ENCODE measurements at places on chromosomes 13 and 19.

DNA sequence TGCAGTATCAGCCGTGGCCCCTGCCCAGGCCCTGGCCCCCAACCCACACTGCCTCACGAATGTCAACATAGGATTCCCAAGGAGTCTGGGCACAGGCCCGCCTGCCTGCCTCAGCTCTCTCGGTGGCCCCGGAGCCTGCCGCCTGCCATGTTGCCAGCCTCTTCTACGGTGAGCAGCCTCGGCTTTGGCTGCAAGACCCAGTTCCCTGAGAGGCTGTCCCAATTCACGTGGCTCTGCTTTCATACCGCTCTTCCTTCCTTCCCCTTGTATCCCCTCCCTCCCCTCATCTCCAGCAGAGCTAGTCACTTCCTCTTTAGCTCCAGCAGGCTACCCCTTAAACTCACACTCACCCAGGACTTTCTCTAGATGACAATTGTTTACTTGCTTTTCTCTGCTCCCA, 42.7 kb downstream of the SERP2 start:
- no peak for DNase-seq

- DNase-seq: no peak
These were observed 60.5 kb downstream of the WDR87 start for GRCh38 chr19:37845932-37846331.

DNA sequence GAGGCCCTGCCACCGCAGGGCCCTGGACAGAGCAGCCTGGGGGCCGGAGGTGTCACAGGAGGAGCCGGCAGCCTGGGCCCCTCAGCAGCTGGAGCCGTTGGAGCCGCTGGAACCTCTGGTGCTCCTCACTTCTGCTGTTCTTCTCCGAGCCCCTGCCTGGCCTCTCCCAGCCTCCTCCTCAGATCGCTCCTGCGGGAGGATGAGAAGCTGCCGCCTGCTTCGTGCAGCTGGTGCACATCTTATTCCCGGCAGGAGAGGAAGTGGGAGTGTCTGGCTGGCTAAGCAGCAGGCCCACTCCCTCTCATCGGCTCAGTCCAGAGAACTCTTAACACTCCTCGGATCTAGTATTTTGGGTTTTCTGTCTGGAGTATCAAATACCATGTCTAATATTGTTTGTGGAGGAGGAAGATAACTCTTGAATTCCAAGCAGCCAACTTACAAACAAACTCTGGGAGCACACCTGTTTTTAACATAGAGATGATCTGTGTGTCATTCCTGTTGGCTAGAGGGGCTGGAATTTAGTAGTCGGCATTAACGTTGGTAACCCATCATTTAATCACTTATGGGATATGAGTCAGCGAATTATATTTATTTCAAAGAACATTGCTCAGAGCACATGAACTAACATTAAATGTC, 37.1 kb upstream of the RNF113B start:
- no peak for DNase-seq

- no peak for DNase-seq
These were observed 692 bp downstream of the RGS9BP start for GRCh38 chr19:32676186-32676894.

- DNase-seq: peak; percentile 6
These were observed 29.4 kb upstream of the PTPRS start for GRCh38 chr19:5369962-5370367.

GRCh38 chr19:51822946-51823345, 28.0 kb downstream of the FPR3 start:
- no peak for DNase-seq

GRCh38 chr19:53224606-53225005, 30.1 kb downstream of the ZNF677 start:
- DNase-seq: no peak

GRCh38 chr13:97757807-97758206, 195.7 kb upstream of the IPO5 start:
- no peak for DNase-seq

GRCh38 chr19:7605490-7606222, 10.0 kb downstream of the CAMSAP3 start:
- DNase-seq: no peak

DNA sequence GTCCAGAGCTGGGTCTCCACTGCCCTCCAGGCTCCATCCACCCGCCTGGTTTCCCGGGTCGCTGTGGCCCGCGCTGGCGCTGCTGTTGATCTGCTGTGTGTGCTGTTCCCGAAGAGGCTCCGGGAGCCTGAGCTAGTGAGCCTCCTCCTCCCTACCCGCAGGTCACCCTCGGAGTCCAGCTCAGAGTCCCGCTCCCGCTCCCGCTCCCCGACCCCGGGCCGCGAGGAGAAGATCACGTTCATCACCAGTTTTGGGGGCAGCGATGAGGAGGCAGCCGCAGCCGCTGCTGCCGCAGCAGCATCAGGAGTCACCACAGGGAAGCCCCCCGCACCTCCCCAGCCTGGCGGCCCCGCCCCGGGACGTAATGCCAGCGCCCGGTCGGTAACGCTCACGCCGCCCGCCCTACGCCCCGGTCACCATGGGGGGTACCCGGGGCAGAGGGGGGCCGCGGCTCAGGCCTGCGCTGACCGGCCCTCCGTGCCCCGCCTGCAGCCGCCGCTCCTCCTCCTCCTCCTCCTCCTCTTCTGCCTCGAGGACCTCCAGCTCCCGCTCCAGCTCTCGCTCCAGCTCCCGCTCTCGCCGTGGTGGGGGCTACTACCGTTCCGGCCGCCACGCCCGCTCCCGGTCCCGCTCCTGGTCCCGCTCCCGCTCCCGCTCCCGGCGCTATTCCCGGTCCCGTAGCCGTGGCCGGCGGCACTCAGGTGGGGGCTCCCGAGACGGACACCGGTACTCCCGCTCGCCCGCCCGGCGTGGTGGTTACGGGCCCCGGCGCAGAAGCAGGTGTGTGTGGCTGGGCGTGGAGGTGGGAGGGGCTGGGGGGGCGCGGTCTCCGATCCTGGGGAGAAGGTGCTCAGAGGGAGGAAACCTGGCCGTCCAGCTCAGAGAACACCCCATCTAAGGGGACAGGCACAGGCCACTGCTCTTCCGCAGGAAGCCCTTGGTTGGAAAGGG, 12.2 kb downstream of the ZNF296 start:
- DNase-seq: no peak

- no peak for DNase-seq
These were observed 2.3 kb downstream of the KISS1R start for GRCh38 chr19:919199-920050.

GRCh38 chr13:20294497-20294896, 62.4 kb upstream of the GJB6 start:
- no peak for DNase-seq

GRCh38 chr13:112809332-112810315, 119.8 kb downstream of the ATP11A start:
- no peak for DNase-seq

DNA sequence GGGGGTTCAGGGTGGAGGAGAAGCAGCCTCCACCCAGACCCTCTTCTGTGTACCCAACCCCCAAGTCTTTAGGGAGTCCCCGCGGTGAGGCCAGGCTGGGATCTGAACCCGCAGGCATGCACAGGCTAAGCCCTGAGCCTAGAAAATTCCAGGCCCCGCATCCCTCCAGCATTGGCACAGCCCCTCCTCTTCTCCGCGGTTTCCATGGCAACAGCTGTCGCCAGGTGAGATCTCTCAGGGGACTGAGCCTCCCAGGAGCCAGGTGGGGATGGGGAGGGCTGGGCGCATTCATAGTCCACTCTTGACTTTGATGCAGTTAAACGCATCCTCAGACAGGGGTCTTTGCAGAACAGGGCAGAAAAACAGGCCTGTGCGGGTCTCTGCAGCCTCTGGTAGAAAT, 48.3 kb upstream of the USP29 start:
- DNase-seq: no peak

DNA sequence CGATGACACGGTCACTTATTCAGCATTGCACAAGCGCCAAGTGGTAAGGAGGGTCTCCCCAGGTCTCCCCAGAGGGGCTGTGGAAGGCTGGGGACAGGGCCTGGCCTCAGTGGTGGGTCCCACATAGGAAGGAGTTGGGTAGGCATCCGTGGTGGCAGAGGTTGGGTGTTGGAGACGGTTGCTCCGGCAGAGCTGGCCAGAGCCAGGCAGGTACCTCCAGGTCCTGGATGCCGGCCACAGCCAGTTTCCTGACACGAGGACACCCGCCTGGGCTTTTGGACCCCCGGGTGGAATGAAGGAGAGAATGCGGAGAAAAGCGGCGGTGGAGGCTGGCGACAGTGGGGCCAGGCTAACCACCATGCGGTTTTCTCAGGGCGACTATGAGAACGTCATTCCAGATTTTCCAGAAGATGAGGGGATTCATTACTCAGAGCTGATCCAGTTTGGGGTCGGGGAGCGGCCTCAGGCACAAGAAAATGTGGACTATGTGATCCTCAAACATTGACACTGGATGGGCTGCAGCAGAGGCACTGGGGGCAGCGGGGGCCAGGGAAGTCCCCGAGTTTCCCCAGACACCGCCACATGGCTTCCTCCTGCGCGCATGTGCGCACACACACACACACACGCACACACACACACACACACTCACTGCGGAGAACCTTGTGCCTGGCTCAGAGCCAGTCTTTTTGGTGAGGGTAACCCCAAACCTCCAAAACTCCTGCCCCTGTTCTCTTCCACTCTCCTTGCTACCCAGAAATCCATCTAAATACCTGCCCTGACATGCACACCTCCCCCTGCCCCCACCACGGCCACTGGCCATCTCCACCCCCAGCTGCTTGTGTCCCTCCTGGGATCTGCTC, 1.3 kb upstream of the FFAR1 start:
- DNase-seq: peak; percentile 59

DNA sequence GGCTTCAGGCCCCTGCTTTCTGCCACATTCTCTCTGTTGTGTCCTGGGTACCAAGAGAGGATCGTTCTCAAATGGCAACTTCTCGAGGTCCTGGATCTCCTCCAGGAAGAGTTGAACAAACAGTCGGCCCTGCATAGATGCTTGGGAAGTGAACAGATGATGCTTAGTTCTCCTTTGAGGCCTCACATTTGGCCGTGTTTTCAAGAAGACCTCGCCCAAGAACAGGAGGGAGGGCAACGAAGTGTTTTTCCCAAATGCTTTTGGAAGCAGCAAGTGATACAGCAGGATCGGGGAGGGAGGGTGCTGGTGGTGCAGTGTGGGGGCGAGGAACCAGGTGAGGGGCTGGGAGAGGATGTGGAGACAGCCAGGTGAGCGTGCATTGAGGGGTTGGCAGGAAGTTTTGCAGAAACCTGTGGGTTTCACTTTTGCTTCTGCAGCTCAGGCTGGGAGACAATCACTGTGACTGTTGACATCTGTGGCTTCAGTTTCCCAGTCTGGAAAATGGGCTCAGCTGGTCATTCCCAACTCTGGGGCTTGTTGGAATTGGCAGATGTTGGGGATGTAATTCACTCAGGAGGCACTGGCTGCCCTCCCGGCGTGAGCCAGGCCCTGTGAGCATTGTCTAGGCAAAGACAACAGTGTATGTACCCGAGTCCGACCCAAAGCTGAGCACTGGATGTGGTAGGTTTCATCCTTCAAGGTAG, 21.6 kb downstream of the MAST3 start:
- DNase-seq: no peak

- no peak for DNase-seq
These were observed 38.3 kb upstream of the C19orf12 start for GRCh38 chr19:29753190-29753933.

DNA sequence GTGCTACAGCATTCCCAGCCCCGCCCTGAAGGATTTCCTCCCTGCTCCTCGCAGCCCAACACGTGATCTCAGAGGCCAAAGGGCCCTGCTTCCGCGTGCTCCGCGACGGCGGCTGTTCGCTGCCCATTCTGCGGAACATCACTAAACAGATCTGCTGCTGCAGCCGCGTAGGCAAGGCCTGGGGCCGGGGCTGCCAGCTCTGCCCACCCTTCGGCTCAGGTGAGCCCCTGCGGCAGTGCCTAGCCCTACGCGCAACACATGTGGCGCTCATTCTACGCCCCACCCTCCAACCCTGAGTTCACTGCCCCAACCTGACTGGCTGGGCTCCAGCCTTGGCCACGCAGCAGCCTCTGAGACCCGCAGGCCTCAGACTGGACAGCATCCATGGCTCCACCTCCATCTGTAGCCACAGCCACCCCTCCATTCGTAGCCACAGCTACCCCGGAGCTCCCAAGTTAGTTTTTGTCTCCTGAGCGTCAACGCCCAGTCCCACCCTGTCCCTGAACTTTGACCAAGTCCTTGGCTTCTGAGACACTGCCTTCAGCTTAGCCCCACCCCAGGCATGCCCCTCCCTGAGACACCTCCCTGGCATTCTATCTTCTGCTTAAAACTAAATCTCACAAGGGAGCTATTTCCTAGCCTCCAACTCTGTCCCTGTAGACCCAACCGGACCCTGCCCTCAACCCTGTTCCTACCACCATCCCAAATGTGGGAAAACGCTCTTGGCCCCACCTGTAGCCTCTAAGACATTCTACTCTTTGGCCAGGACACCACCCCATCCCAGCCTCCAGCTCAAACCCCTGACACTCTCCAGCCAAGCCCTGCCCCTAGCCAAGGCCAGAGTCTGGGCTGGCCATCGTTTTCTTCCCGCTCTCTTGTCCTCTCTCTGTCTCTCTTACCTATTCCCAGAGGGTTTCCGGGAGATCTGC, 6.4 kb downstream of the LTBP4 start:
- DNase-seq: no peak

DNA sequence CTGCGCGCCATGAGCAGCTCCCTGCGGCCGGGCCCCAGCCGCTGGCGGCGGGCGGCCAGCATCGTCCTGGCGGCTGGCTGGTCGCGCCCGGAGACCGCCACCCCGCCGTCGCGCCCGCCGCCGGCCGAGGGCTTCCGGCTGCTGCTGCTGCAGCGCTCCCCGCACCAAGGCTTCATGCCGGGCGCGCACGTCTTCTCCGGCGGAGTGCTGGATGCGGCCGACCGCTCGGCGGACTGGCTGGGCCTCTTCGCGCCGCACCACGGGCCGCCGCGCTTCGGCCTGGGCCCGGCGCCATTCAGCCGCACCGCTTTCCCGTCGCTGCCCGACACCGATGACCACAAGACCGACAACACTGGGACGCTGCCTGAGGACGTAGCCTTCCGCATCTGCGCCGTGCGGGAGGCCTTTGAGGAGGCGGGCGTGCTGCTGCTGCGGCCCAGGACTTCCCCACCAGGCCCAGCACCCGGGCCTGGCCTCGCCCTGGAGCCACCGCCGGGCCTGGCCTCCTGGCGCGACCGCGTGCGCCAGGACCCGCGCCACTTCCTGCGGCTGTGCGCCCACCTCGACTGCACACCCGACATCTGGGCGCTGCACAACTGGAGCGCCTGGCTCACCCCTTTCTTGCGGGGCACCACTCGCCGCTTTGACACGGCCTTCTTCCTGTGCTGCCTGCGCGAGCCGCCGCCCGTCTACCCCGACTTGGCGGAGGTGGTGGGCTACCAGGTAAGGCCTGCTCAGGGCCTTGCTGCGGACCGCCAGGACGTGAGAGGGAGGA, 518 bp downstream of the NUDT19 start:
- no peak for DNase-seq

GRCh38 chr13:48068036-48068435, 26.9 kb downstream of the MED4 start:
- no peak for DNase-seq

GRCh38 chr19:49923055-49924003, 5.7 kb upstream of the ATF5 start:
- DNase-seq: no peak

GRCh38 chr13:44294876-44295275, 78.7 kb upstream of the SERP2 start:
- no peak for DNase-seq

Measured in stimulated activated CD8-positive, alpha-beta memory T cell treated with anti-CD3 and anti-CD28 coated beads, Interleukin-12 subunit alpha, Interleukin-12 subunit beta, amount 100 ng/mL, for 1 hour (primary cell).